ENCODE measurements at places on chromosomes 12 and 14.

- no peak for DNase-seq
Observed at GRCh38 chr14:81179631-81180030, 41.1 kb downstream of the GTF2A1 start.

GRCh38 chr12:125434936-125435443 lies 369.8 kb downstream of the AACS start:
- DNase-seq = no peak

- DNase-seq = peak; percentile 71
Observed at GRCh38 chr14:60164712-60165546, at the start of gene DHRS7. Gene DHRS7, minus strand, starts transcription at chr14:60165398. Its CDS starts 89 bp downstream, at chr14:60165309.

DNA sequence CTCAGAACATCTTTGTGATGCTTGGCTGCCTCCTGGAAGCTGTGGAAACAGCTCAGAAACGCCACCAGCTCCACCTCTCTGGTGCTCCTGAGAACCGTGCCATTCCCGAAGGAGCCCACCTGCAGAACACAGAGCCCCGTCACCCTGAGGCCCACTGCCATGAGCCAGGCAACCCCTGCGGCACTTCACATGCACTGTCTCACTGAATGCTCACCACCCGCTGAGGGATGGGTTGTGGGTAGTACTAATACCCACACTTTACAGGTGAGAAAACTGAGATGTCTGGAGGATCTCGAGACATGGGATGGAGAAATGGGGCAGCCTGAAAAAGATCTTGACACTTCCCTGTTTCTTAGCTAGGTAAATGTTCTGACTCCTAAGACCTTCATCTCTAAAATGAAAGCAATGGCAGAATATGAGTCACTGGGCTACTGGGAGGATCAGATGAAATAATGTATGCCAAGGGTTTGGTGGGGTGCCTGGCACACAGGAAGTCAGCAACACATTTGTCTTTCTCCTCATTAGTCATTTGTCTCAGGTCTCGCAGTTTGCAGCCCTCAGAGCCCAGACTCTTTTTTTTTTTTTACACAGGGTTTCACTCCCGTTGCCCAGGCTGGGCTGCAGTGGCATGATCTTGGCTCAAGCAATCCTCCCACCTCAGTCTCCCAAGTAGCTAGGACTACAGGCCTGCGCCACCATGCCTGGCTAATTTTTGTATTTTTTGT lies 5.3 kb downstream of the OASL start:
- no peak for DNase-seq

DNA sequence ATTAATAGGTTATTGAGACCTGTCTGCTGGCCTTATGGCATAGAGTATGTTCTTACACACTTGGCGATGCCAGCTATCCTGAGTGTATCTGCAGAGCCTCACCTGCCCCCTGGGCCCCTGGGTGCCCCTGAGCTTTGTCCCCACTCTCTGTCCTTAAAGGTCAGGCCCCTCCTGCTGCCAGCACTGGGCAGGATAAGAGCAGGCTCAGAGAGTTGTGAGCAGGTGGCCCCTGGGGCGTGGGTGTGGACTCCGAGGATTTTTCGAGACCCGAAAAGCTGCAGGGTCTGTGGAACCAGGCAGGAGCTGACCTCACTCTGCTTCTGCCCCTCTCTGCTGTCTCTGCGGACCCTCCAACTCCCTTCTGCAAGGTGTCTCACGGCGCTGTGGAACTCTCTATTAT lies 8.2 kb downstream of the HIP1R start:
- no peak for DNase-seq

- no peak for DNase-seq
Observed at GRCh38 chr14:103519837-103520212, 2.8 kb downstream of the CKB start.

GRCh38 chr12:46468160-46468559 lies 95.6 kb upstream of the SLC38A2 start:
- no peak for DNase-seq
